Left renal cortex interstitium (tissue), 4 donors: ENCODE measurements at places on chromosomes 2 and 18. TPM values are rescaled to one million over a fixed set of nuclear protein-coding genes. Genes with fewer than 3 reads are reported as not detected.

GRCh38 chr2:180559771-180560170 lies 420.6 kb upstream of the UBE2E3 start:
- DNase-seq = no peak

DNA sequence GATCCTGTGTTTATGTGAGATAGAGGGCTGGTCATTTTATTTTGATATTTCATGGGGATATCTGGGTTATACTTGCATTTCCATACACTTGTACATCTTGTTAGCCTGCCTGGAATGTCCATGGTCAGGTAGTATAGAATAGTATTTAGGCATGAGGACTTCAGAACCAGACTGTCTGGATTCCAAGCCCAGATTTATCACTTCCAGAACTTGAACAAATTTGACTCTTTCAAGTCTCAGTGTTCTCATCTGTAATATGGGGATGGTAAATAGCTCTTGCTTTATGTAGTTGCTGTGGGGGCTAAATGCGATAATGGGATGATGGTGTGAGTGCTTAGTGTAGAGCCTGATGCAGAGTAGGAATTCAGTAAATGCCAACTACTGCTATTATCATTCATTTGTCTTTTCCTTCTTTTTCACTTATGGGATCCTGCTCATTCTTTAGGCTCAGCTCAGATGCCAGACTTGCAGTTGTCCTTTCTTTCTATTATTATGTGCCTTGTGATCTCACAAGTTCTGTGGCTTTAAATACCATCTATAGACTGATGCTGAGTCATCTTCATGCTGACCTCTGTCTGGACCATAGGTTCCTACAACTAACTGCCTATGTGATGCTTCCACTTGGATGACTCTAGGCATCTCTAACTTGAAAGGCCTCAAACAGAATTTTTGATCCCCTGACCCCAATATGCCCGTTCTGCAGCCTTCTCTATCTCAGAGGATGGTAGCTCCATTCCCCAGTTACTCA lies 67.4 kb downstream of the POLE4 start:
- DNase-seq = no peak

GRCh38 chr2:221133941-221134340 lies 438.2 kb downstream of the EPHA4 start:
- no peak for DNase-seq

GRCh38 chr2:109437325-109438090 lies 176.3 kb downstream of the SEPTIN10 start:
- DNase-seq = no peak

- no peak for DNase-seq
These were observed 122.1 kb downstream of the ARL4C start for GRCh38 chr2:234374736-234375135.

DNA sequence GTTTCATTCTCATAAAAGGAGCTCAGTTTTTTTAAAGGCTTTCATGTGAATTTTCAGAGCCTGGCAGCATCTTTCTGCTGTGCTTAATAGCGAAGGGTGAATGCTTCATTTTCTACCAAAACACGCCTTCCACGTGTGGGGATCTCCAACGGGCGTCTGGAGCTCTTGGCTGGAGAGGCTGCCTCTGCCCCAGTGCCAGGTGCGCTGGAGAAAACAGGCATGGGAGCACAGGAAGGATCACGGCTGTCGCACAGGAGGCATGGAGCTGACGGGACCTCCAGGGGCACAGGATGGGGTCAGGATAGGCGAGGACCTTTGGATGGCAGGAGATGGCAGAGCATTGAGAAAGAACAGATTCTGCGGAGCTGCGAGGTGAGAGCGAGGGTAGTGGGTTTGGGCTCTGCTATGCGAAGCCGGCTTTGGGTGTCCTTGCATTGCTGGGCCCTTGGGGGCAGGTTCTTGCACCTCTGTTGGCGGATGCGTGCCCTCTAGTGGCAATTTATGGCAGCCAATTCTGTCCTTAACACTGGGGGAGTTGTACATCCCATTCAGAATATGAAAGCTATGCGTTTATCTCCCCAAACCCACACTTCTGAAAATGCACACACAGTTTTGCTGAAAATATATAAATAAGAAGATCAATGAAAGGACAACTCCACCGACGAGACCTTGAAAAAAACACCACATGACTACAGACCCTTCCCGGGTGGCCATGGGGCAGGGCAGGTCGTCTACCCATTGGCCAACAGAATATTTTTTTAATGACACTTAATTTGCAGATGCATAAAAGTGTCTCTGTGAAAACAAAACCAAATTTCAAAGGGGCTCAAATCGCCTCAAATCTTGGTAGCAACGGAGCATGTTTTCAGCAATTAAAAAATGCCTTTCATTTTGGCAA lies 90.4 kb upstream of the SLC35G4 start:
- DNase-seq = no peak

DNA sequence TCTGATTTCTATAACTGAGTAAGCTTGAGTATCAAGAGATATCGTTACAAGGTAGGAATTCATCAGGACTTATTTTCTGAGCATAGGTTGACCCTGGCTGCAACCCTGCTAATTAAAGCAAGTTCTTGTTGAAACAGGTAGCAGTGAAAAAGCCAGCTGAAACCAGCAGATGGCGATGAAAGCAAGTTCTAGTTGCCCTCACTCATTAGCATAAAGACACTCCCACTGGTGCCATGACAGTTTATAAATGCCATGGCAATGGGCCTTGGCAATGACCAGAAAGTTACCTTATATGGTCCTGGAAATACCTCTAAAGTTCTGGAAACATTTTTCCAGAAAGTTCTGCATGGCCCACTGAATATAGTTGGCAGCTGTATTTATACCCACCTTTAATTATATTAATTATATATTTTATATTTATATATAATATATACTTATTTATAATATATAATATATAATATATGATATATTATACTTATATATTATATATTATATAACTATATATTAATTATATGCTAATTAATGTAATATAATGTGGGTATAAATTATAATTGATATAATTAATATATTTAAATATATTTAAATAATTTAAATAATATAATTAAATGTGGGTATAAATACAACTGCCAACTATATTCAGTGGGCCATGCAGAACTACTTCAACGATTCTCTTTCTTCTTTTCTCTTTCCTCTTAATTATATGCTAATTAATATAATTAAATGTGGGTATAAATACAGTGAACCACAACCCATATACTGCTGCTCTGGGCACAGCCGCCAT lies 188.0 kb downstream of the CDH7 start:
- DNase-seq = no peak

DNA sequence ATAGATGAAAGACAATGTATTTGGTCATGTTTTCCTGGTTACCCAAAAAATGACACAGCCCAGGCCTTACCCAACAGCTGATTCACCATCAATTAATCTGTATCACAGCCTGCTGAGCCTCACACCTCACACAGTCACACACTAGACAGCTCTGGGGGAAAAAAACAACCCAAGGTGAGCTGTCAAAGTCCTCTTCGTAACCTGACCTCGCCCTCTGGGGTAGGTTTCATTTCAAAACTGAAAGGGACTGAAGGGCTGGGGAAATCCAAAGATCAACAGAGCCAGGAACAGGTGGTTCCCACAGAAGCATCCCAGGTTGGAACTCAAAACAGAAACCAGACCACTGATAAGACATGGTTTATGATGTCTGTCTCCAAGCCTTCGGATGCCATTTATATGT lies 18.2 kb upstream of the PCBP1 start:
- no peak for DNase-seq

Gene HDLBP
- 338 TPM for polyA plus RNA-seq

Gene MYOM1
- polyA plus RNA-seq = 5.5 TPM
